Left lung (tissue), 14 donors: ENCODE measurements at places on chromosomes 4 and X. TPM values are rescaled to one million over a fixed set of nuclear protein-coding genes. Genes with fewer than 3 reads are reported as not detected.

GRCh38 chr4:7799736-7800135, 139.9 kb downstream of the AFAP1 start:
- no peak for DNase-seq

DNA sequence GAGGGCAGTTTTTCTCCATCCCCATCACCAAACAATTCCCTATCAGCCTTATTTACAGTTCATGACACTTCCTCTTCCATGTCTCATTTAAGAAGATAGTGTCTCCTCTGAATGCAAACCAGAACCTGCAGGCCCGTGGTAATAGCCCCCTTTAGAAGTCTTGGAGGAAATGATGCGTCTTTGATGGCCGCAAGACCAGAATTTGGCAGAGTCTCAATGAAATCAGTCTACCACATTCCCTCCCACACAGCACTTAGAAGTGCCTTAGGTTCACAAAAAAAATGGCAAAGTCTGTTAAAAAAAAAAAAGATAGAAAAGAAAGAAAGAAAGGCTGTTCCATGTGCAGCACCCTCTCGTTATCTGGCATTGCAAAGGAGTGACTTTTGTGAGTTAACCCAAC, 2.1 kb upstream of the KDR start:
- no peak for DNase-seq

DNA sequence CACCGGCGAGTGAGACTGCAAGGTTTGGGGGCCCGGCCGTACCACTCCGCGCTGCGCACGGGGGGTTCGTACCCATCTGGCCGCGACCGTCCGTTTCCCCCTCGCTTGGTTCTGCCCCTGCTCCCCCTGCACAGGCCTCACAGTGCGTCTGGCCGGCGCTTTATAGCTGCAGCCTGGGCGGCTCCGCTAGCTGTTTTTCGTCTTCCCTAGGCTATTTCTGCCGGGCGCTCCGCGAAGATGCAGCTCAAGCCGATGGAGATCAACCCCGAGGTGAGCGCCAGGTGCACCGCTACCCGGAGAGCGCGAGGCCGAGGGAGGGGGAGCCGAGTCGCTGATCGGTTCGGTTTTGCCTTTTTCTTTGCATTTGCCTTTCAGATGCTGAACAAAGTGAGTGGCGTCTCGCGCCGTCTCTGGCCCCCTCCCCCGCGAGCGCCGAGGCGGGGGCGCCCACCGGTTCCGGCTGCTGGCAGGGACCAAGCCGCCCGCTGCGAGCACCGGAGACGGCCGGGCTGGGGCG, at the start of gene UCHL1:
TSS of gene UCHL1 (plus strand) at position 189 of the 517 bp plus-strand sequence. CDS start at position 238, 49 bp downstream.
- DNase-seq = peak; percentile 71

- DNase-seq = peak; percentile 31
These were observed 2.1 kb downstream of the PPP3CA start for GRCh38 chr4:101345271-101345595.

DNA sequence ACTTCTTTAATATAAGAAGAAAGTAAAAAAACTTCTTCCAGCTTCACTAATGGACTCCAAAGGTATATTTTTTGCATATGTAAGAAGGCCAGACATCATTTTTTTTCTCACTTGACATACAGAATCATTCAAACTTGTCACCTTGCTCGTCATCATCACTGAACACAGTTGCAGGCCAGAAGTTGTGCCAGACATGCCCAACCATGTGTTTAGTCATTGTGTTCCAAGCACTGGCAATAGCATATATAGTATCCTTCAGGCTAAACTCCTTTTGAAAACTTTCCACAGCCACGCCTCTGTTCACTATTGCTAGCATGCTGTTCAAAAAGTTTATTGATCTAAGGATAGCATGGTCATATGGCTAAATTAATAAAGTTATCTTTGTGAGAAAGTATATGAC, 83.3 kb downstream of the CHIC2 start:
- no peak for DNase-seq

DNA sequence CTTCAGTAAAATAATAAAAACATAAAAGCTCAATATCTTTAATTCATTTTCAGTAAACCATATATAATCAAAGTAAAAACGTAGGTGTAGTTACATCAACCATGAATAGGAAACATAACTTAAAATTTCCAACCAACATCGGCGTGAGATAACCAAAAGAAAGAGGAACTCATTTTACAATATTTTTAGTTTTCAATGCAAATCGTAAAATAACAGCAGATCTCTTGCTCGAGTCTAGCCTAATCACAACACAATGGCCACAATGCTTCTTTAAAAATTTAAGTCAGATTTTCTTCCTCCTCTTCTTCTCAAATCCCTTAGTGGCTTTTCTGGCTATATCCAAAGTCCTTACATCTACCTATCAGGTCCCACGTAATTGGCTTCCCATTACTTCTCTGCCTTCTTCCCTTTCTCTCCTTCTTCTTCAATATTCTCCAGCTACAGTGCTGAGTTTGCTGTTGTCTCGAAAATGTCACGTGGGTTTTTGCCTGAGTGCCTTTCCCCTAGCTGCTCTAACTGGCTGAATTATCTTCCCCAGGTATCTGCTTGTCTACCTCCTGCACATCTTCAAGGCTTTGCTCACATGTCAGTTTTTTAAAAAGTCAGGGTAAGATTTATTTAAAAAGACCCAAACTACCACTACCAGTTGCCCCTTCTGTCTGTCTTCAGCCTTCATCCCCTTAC, 90.9 kb upstream of the BANK1 start:
- DNase-seq = no peak

DNA sequence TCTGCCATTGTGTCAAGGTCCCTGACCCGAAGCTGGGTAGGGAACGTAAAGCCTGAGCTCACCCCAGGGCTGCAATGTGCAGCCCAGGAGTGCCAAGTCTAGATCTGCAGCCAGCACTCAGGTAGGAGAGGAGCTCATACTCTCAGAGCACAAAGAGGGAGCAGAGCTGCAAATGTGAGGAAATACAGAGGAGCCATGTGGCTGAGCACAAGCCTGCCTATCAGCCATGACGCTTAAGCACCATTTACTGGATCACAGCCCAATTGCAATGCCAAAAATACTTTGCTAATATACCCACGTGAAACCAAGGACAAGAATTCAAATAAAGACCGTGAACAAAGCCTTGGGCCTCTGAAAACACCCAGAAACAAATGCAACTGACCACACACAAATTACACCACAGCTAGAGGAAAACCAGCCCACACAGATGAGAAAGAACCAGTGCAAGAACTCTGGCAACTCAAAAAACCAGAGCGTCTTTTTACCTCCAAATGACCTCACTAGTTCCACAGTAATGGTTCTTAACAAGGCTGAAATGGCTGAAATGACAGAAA, 69.0 kb upstream of the HPF1 start:
- no peak for DNase-seq

- no peak for DNase-seq
These were observed 440.4 kb upstream of the ADGRL3 start for GRCh38 chr4:60759518-60760245.

PAGE2 gene
- total RNA-seq = not detected

CXCL10 gene
- 3.4 TPM for total RNA-seq

CABS1 gene
- total RNA-seq = not detected

HCFC1 gene
- total RNA-seq = 46.6 TPM

MAGED1 gene
- 132 TPM for total RNA-seq

NUDT6 gene
- total RNA-seq = 5.5 TPM
